Mammary epithelial cell (primary cell): ENCODE measurements at places on chromosomes 3 and 15. TPM values are rescaled to one million over a fixed set of nuclear protein-coding genes. Genes with fewer than 3 reads are reported as not detected.

DNA sequence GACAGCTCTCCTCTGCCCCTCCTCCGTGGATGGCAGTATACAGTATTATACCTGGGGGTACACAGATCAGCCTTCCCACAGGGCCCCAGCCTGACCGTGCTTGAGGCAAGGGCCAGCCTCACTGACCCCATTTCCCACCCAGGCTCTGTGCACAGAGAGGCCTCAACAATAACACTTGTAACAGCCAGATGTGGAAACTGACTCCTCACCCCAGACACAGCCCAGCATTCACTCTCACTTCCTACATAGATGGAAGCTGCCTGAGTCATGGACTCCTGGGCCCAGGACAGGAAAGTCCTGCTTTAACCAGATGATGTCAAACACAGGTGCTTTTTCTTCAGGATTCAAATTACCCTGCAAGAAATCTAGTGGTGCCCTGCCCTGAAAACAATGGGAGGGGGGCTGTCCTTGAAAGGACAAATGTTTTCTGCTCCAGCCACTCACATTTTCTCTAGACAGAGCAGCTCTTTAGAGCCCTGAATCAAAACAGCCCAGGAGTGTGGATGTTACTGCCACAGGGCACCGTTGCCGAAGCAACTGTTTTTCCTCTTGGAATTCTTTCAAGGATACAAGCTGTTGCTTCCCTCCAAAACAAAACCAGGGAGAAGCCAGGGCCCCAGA lies 16.4 kb downstream of the CCDC12 start:
- peak; percentile 87 for DNase-seq

GRCh38 chr3:123341871-123342630 lies 106.8 kb downstream of the ADCY5 start:
- no peak for DNase-seq

GRCh38 chr3:50525987-50526386 lies 22.6 kb upstream of the CACNA2D2 start:
- peak; percentile 65 for DNase-seq

GRCh38 chr3:129317014-129317771 lies 38.5 kb downstream of the HMCES start:
- no peak for DNase-seq

The CFAP100 gene
- not detected for total RNA-seq

The LTK gene
- not detected for total RNA-seq

The AADACL2 gene
- total RNA-seq = not detected in 2 replicates

The CD47 gene
- total RNA-seq = 55.1 and 68.5 TPM in 2 replicates

The MORC1 gene
- total RNA-seq = not detected
